ENCODE measurements at places on chromosomes 3 and 15.

- DNase-seq: no peak
These were observed 121.9 kb downstream of the CHST2 start for GRCh38 chr3:143241481-143241951.

GRCh38 chr15:62785881-62786828 is 256.4 kb upstream of the TPM1 start:
- DNase-seq: no peak

DNA sequence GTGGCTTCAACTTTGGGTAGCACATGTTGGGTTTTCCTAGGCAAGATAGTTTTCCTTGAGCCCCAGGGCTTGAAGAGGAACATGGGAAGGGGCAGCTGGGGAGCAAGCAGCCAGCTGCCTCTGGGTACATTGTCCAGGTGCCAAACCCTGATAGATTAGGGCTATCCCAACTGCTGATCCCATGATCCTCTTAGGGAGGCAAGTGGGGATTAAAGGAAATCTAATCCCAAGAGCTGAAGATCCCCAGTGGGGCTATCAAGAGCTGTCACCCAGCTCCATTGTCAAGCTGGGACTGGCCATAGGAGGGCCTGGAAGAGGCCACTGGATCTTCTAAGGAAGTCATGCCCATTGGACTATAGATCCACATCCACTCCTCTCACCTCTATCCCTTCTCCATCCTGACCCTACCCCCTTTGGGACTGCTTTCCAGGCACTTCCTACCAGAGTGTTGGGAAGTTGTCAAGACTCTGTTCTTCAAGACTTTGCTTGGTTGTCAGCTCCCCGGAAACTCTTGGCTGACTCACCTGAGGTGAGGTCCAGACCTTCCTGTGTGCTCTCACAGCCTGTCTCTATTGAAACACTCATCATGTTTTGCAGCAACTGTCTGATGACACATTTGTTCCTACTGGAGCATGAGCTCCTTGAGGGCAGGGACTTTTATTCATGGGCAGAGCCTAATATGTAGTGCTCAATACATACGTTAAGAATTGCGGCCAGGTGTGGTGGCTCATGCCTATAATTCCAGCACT is 5.9 kb downstream of the CAMK2N2 start:
- DNase-seq: no peak

GRCh38 chr3:52838561-52839267 is 3.9 kb upstream of the MUSTN1 start:
- DNase-seq: no peak

DNA sequence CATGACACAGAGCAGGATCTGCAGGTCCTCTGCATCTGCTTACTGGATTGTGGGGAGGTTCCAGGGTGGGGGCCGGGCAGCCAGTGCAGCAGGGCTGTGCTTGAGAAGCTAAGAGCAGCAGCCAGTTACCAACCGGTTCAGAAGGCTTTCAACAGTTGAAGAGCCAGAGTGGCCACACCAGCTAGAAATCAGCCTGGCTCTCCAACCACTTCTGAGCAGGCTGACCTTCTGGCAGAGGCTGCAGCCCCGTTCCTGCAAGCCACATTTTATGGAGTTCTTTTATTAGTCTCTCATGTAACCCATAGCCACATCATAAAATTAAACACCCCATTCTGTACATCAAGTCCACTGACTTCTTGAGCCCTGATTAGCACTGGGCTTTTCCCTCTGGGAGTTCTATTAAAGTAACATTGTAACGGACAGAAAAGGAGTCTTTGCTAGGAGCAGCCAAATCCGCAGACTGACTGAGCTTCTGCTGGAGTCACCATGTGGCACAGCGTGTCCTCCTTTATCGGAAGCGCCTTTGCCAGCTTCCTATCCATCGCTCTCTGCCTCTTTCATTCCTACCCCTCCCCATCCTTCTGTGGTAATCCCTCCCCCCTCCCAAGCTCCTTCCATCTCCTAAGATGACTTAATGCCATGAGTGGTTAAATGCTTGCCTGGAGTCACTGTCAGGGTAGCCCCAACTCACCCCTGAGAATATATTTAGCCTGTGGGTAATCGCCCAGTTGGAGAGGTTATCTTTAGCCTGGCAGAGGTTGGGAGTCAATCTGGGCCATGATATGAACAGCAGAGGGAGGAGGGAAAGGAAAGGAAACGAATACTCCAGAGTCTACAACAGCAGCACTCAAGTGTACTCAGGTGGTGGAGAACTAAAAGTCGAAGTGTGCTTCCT is 138.5 kb upstream of the HES1 start:
- DNase-seq: no peak

- no peak for DNase-seq
These were observed 10.0 kb downstream of the ANKDD1A start for GRCh38 chr15:64921711-64922110.
